ENCODE measurements at places on chromosomes 2 and 18.

GRCh38 chr2:218961651-218962570 lies 2.4 kb downstream of the CDK5R2 start:
- DNase-seq: no peak

GRCh38 chr18:48706731-48707130 lies 167.9 kb downstream of the CTIF start:
- DNase-seq: no peak

- no peak for DNase-seq
Observed at GRCh38 chr2:18440141-18440661, 120.3 kb downstream of the RDH14 start.

- DNase-seq: no peak
Observed at GRCh38 chr2:192328297-192328696, 133.6 kb upstream of the TMEFF2 start.

DNA sequence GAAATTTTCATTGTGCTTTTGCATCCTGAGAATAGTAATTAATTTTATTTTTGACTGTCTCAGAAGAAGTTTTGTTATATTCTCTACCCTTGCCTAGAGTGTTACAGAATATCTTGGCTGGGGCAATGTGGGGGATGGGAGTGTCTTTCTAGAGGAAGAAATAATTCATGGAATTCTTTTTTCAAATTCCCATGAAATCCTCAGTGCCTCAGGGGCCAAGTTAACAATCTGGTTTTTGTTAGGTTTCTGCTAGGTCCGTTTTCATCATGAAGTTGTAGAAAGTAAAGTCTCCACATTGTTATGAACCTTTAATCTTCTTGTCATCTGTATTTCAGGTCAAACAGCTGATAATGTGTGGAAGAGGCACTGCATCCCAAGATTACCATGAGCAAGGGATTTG lies 145.6 kb upstream of the GYPC start:
- no peak for DNase-seq

GRCh38 chr18:7789856-7790552 lies 222.9 kb downstream of the PTPRM start:
- DNase-seq: no peak

DNA sequence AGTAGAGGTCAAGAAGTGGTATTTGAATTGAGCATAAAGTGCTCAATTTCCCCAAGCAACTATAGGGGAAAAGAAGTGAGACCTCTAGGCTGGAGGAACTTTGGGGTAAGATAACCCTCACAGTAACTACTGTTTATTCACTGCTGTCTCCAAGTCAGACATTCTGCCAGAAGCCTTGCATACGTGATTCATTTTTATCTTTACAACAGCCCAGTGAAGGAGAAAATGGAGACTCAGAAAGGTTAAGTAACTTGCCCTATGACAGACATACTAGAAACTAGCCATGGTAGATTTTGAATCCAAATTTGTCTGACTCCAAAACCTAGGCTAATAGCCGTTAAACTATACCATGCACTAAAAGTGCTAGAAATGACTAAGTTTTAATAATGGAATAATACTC lies 28.4 kb downstream of the DNAJC10 start:
- no peak for DNase-seq

GRCh38 chr2:27806311-27807059 lies 35.0 kb downstream of the MRPL33 start:
- DNase-seq: no peak

DNA sequence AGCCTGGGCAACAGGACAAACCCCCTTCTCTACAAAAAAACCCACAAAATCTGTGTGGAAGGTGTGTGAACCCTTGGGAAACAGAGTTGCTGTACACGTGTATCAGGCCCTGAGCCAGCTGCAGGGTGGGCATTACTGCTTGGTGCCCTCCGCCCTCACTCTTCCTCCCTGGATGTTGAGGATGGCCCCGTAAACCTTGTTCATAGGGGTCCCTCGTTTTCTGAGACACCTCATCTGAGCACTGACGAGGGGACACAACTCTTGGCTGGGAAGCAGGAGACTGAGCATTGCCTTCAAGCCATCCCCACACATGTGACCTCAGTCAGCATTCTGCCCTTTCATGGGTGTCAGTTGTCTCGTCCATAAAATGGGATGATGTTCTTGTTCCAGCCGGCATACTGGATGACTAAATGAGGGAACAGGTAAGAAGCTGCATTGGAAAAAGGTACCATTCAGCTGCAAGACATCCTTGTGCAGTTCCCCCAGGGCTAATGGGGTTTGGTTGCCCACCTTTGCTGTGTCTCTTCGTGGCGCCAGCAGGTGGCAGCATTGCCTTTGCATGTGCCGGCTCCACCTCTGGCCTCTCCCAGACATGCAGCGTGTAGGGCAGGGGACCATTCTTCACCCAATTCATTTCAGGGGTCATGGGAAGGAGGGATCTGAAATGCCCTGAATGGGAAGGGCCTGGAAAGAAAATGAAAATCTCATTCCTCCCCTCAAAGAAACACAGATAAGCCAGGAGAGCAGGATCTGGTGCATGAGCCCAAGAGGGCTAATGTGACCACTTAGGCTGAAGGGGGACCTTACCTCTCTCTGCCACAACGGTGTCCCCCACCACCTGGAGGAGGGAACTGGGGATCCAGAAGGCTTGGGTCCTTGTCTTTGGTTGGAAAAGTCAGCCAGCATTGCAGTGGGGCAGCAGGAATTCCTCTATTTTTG lies 36.4 kb upstream of the HAAO start:
- peak; percentile 60 for DNase-seq

- no peak for DNase-seq
Observed at GRCh38 chr2:147937744-147938349, 82.7 kb downstream of the ORC4 start.

GRCh38 chr2:30037016-30037415 lies 109.8 kb upstream of the YPEL5 start:
- no peak for DNase-seq

DNA sequence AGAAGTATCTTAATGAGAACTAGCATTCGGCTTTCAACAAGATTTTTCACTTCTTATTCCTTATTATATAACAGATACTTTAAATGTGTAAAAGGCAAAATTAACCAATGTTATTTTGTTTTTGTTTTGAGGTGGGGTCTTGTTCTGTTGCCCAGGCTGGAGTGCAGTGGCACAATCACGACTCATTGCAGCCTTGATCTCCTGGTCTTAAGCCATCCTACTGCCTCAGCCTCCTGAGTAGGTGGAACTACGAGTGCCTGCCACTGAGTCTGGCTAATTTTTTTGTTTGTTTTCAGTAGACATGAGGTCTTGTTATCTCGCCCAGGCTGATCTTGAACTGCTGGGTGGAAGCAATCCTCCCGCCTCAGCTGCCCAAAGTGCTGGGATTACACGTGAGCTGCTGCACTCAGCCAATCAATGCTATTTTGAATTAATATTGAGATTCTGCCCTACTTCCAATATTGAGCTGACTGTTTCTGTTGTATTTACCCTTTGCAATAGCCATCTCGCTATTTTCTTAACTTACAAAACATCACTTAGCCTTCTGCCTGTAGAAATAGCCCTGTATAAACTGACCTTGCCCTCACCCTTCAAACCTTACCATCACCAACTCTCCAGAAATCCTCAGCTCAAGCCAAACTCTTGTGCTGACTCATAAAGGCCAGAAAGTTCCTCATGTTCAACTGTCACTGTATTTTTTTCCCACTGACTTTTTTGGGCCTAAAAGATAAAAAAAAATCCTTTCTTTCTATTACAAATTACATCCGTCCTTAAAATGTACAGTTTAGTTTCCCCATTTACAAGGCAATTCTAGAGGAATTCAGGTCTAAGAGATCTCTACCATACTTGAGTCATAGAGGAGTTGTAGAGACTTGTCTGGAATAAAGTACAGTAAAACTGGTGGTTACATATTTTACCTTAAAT lies 94.3 kb downstream of the OLA1 start:
- DNase-seq: no peak

DNA sequence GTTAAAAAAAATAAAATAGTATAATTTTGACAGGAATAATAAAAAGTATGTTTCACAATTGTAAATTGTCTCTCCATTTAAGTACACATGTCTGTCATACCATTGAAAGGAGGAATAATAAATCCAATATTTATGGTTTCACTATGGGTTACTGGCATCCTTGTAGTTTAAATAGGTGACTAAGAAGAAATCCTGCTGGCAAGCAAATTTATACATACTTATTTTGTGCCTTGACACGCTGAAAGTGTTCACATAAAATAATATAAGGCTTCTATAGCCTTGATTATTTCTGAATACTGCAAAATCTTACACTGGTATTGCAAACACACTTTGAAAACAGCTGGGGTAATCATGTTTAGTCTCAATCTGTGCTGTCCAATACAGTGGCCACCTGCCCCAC lies 138.3 kb upstream of the ETAA1 start:
- DNase-seq: no peak

DNA sequence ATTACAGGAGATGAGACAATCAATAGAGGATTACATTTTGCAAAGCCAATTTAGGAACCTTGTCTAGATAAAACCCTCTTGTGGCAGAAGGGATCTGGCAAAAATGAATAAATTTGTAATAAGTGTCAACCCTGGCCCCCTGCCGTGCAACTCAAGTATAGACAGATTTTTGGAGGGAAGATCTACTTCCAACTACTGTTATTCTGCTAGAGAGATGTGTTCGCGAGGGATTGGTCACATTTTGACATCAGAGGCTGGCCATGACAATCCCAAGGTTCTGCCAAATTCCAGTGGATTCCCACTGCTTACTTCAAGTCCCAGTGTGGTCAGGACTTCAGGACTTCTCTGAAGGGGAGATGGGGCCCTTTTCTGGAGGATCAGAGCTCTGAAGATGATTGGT lies 192.6 kb downstream of the SH3RF3 start:
- no peak for DNase-seq

DNA sequence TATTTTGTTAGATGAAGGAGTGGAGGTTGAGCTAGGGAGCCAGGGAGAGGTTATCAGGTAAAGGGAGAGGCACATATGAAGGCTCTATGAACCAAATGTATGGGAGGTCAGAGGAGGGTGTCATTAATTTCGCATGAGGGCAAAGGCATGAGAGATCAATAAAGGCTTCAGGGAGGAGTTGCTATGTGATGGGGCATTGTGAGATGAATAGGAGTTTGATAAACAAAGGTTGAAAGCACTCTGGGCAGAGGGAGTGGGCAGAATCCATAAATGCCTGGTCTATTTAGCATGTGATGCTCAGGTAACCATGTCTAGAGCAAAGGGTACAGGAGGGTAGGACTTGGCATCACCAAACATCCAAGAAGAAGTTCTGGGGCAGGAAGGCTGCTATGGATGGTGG lies 273.4 kb downstream of the HAUS1 start:
- DNase-seq: no peak

GRCh38 chr2:211437396-211437795 lies 881.0 kb downstream of the CPS1 start:
- no peak for DNase-seq

- no peak for DNase-seq
Observed at GRCh38 chr2:64708829-64709228, 55.1 kb upstream of the SERTAD2 start.

DNA sequence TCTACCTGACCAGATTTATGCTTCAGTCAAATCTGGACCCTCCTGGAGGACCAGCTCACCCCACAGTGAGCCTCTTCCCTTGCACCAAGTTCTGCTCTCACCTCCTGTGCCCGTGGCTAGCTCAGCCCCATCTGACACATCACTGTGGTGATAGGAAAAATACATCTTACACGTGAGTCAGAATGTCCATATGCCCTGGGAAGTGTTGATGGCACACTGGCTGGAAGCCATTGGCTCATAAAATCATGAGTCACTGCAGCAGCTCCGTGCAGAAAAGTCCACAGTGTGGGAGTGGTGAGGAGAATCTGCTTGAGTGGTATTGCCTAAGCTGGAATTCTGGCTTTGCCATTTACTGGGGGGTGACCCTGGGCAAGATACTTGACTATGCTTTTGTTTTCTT lies 42.6 kb upstream of the RAPGEF4 start:
- DNase-seq: no peak

- DNase-seq: no peak
Observed at GRCh38 chr2:128269063-128269989, 49.3 kb downstream of the HS6ST1 start.

DNA sequence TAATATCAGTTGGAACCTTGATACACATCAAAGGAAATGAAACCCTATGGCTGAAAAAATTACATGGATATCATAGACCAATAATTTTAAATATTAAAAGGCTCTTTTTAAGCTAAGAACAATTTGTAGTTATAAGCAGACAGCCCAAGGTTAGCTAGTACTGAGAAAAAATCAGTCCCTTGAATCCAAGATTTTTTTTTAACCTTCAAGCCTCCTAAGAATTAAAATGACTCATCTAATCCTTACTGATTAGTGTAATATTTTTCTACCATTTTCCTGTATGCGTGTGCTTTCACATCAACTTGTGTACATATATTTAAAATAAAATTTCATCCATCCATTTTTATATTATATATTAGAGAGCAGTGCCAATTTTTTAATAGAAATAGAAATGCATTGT lies 1004.9 kb upstream of the ZEB2 start:
- DNase-seq: no peak

DNA sequence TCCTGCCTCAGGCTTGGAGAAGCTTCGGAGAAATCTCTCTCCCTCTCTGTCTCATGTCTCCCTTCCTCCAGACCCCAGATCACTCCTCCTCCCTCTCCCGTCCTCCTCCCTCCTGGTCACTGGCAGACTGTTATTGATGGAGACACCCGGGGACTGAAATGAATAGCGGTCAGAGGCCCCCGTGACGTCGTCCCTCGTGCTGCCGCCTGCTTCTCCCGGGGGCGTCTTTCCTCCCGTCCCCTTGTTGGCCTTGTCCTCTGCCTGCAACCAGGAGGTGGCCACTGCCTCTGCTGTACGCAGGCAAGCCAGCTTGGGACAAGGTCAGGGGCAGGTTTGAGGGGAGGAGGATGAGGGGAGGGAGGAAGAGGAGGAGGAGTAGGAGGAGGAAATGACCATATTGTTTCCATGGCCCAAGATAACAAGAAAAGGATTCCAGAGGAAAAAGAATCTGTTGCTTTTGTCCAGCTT lies 78.2 kb downstream of the CELF4 start:
- no peak for DNase-seq

DNA sequence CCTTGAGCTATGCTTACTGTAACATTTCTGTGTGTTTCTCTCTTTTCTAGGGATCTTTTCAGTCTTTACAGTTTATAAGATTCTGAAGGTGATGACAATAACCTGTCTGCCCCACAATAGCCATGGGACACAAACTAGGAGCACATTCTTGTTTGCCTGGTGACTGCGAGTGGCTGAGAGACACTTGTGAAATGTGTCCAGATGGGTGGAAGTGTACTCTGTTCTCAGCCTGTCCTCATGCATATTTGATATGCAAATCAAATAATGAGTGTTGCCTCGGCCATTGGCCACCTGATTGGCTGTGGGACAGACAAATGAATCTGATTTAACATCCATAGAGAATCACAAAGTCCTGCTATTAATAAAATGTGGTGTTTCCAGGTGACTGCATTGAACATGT lies 246.2 kb downstream of the HNMT start:
- no peak for DNase-seq

DNA sequence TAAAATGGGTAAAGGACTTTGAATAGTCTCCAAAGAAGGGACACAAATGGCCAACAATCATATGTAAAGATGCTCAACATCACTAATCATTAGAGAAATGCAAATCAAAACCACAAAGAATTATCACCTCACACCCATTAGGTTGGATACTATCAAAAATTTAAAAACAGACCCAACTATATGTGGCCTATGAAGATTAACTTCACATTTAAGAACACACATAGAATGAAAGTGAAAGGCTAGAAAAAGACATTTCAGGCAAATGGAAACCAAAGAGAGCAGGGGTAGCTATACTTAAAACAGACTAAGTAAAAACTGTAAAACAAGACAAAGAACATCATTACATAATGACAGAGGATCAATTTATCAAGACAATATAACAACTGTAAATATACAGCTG lies 53.5 kb upstream of the ASPRV1 start:
- no peak for DNase-seq

- DNase-seq: no peak
Observed at GRCh38 chr2:16523711-16524110, 141.9 kb downstream of the CYRIA start.

- DNase-seq: peak; percentile 5
Observed at GRCh38 chr2:177772529-177772928, 300.0 kb downstream of the PDE11A start.
